ENCODE measurements at places on chromosomes 1 and 21.

GRCh38 chr1:7303554-7304317 is 467.4 kb upstream of the VAMP3 start:
- DNase-seq, result no peak

DNA sequence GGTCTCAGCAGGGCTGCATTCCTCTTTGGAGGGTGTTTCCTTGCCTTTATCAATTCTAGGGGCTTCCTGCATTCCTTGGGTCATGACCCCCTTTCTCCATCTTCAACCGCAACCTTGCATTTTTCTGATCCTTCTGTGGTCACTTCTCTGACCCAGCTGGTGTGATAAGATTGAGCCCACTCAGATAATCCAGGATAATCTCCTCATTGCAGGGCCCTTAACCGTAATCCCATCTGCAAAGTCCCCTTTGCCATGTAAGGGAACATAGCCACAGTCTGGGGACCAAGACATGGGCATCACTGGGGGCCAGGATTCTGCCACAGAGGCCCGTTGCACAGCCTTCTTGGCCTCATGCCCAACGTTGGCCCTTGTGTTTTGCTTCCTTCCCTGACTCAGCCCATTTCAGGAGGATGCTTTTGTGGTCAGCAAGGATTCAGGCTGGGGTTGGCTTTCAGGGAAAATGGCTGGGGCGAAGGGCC is 35.0 kb upstream of the IL19 start:
- no peak for DNase-seq

- DNase-seq, result no peak
Observed at GRCh38 chr1:165633614-165634013, 2.6 kb downstream of the MGST3 start.

- no peak for DNase-seq
Observed at GRCh38 chr21:25559746-25560145, 47.5 kb downstream of the MRPL39 start.
